ENCODE measurements at places on chromosomes 11 and 22. TPM values are rescaled to one million over a fixed set of nuclear protein-coding genes. Genes with fewer than 3 reads are reported as not detected.

DNA sequence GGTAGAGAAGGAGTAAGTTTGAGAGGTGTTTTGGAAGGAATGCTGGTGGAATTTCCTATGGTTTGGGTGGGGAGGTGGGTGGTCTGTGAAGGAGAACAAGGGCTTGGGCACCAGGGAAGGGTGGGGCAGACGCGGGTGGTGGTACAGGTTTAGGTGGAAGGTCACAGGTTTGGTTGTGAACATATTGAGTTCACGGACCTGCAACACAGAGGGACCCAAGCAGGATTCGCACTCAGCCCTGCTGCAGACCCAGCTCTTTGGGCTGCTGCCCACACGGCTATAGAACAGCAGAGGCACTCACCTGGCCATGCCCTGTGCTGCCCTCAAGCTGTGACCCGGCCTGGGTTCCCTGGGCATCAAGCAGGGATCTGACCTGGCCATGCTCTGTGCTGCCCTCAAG is 33.5 kb upstream of the EMID1 start:
- H3K4me3 ChIP-seq: no peak overlapping the region
- DNase-seq: no peak

DNA sequence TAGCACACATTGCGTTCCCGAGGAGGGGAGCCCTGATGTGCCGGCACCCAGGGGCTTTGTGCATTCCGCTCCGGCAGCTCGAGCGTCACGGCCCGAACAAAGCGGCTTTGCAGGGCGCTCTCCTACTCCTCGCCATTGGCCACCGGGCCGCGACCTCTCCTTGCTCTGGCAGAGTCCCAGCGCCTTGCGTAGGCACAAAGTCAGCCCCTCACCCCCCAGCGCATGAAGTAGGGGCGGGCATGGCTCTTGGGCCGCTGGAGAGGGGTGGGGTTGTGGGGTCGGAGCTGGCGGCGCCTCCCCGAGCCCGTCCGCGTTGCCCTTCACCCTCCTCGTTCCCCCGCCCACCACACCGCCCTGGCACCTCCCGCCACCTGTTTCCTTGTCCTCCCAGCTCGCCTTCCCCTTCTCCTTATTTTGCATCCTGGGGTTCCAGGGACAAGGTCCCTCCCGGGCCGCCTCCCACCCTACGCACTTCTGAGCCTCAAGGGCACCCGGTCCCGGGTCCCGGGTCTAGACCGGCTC is 753 bp upstream of the PPARA start:
- H3K36me3 ChIP-seq: peaks cover 2% of the 10 kb centered on the region
- peaks cover 8% of the 10 kb centered on the region for H3K27me3 ChIP-seq
- peak overlapping the region; percentile 70 for H3K4me3 ChIP-seq

DNA sequence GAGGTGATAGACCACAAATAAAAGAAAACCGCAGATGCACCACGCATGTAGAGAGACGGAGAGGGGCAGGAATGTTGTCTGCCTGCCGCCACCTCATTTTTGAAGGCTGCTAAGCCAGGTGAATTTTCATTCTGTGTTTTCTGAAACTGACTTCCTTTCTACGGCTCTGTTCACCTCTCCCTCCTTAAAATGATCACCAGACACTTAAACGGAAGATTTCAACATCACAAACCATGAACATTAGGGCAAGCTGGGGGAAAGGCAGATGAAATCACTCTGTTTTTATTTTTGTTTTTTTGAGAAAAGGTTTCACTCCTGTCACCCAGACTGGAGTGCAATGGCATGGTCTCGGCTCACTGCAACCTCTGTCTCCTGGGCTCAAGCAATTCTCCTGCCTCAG is 232.4 kb downstream of the MIAT start:
- H3K4me1 ChIP-seq: peaks cover 28% of the 10 kb centered on the region
- no peak overlapping the region for H3K4me3 ChIP-seq
- H3K27me3 ChIP-seq: no peaks in the 10 kb centered on the region
- DNase-seq: no peak
- no peaks in the 10 kb centered on the region for H3K36me3 ChIP-seq

- H3K27me3 ChIP-seq: peaks cover 6% of the 10 kb centered on the region
- H3K36me3 ChIP-seq: no peaks in the 10 kb centered on the region
- peak; percentile 66 for DNase-seq
- no peak overlapping the region for H3K4me3 ChIP-seq
- no peak overlapping the region for H3K27ac ChIP-seq
Measured at GRCh38 chr11:11157185-11157584, 195.9 kb downstream of the CSNK2A3 start.

- peaks cover 5% of the 10 kb centered on the region for H3K27me3 ChIP-seq
- no peak for DNase-seq
- no peak overlapping the region for H3K4me3 ChIP-seq
Measured at GRCh38 chr11:134599299-134599771, 187.3 kb upstream of the B3GAT1 start.

- no peak overlapping the region for H3K4me3 ChIP-seq
Measured at GRCh38 chr11:114148013-114148382, 88.5 kb downstream of the ZBTB16 start.

- no peak overlapping the region for H3K4me3 ChIP-seq
- H3K4me1 ChIP-seq: no peaks in the 10 kb centered on the region
- H3K36me3 ChIP-seq: no peaks in the 10 kb centered on the region
- H3K27ac ChIP-seq: no peak overlapping the region
- no peak for DNase-seq
- no peaks in the 10 kb centered on the region for H3K27me3 ChIP-seq
Measured at GRCh38 chr22:27598792-27599191, 202.8 kb downstream of the MN1 start.

GRCh38 chr11:117189941-117190544 is 9.1 kb upstream of the TAGLN start:
- peaks cover 12% of the 10 kb centered on the region for H3K36me3 ChIP-seq
- H3K4me3 ChIP-seq: no peak overlapping the region
- no peak overlapping the region for H3K27ac ChIP-seq
- H3K27me3 ChIP-seq: no peaks in the 10 kb centered on the region
- no peak for DNase-seq

GRCh38 chr11:114617157-114618124 is 21.9 kb upstream of the NXPE4 start:
- DNase-seq: no peak
- H3K27ac ChIP-seq: no peak overlapping the region
- no peaks in the 10 kb centered on the region for H3K4me1 ChIP-seq
- no peaks in the 10 kb centered on the region for H3K27me3 ChIP-seq
- no peaks in the 10 kb centered on the region for H3K36me3 ChIP-seq

- H3K4me3 ChIP-seq: no peak overlapping the region
- no peaks in the 10 kb centered on the region for H3K36me3 ChIP-seq
- no peaks in the 10 kb centered on the region for H3K27me3 ChIP-seq
- no peak for DNase-seq
Measured at GRCh38 chr22:37784829-37785495, 22.8 kb upstream of the GCAT start.

DNA sequence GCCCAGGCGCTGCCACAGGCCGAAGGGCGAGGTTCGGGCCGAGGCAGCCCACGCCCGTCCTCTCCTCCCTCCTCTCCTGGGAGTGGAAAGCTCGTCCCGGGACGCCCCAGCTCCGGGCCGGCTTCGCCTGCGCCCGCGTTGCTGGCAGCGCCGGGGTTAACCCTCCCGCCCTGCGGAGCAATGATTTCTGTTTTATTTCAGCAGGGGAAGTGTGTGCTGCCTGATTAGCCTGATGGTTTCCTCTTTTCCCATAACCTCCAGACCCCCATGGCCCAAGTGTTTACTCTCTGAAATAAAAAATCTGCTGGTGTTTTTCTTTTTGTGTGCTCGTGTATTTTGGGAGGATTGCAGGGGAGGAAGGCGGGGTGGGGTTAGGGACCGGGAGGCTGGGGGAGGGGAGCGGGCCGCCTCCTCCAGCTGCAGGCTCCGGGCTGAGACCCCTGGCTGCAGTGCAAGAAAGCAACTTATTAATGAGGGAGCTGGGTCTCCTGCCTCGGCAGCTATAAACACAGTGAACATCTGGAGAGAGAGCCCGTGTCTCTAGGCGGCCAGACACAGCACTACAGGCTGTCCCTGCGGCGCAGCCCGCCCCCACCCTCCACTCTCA is 38.6 kb downstream of the ETS1 start:
- no peak overlapping the region for H3K27ac ChIP-seq
- peak overlapping the region; percentile 13 for H3K4me3 ChIP-seq
- peak; percentile 79 for DNase-seq
- H3K4me1 ChIP-seq: peaks cover 22% of the 10 kb centered on the region

OR4C46 gene
- total RNA-seq: not detected

PRG2 gene
- not detected for total RNA-seq

TEX54 gene
- total RNA-seq: not detected

SYT13 gene
- 1.9 TPM for total RNA-seq

SLC25A18 gene
- 0.60 TPM for total RNA-seq
